ENCODE measurements at places on chromosomes 7 and 10. TPM values are rescaled to one million over a fixed set of nuclear protein-coding genes. Genes with fewer than 3 reads are reported as not detected.

DNA sequence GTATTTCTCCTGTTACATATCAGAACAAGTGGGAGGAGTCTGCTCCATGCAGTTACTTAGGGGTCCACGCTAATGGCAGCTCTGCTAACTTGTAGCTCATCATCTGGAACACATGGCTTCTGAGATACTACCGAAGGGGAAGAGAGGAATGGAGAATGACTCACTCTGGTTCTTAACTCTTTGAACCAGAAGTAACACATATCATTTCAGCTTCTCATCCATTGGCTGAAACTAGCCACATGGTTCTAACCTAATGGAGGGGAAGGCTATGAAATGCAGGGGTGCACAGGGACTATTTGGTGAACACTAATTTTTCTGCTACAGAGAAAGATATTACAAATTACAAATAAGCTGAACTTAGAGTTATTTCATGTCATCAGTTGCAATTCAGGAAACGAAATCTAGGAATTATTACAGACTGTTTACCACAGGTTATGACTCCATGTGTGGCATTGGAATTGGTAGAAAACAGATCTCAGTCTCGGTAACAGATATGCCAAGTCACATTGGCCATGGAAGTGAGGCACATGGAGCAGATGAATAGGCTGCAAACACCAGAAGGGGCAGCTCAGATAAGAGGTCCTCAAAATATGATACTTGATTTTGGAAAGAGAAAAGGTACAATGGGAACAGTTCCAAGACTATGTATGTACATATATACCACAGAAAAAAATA, 9.4 kb upstream of the KAT6B start:
- no peak for DNase-seq

DNA sequence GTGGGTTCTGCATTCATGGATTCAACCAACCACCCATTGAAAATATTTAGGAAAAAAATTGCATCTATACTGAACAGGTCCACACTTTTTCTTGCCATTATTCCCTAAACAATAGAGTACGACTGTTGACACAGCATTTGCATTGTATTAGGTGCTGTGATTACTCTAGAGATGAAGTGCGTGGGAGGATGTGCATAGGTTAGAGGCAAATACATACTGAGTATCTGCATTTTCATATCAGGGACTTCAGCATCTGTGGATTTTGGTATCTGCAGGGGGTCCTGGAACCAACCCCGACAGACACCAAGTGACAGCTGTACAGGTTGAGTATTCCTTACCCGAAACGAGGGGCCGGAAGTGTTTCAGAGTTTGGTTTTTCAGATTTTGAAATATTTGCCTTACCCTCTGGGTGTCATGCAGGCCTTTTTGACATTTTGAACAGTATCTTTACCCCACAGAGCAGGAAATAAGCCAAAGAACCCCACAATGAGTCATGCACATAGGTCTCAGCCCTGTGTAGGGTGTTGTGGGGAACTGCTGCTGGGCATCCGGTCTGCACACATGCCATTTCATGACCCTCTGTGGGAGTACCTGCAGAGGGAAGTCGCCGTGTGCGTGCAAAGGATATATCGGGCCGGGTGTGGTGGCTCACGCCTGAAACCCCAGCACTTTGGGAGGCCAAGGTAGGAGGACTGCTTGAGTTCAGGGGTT, 14.5 kb downstream of the NUDT5 start:
- no peak for DNase-seq

The PTPRN2 gene
- total RNA-seq, result 4.6 TPM

- no peak for DNase-seq
These were observed 23.6 kb downstream of the RBM20 start for GRCh38 chr10:110667620-110668343.

The ATRNL1 gene
- total RNA-seq, result 0.20 TPM

- DNase-seq, result no peak
These were observed 175.0 kb downstream of the OTUD1 start for GRCh38 chr10:23613900-23614299.

DNA sequence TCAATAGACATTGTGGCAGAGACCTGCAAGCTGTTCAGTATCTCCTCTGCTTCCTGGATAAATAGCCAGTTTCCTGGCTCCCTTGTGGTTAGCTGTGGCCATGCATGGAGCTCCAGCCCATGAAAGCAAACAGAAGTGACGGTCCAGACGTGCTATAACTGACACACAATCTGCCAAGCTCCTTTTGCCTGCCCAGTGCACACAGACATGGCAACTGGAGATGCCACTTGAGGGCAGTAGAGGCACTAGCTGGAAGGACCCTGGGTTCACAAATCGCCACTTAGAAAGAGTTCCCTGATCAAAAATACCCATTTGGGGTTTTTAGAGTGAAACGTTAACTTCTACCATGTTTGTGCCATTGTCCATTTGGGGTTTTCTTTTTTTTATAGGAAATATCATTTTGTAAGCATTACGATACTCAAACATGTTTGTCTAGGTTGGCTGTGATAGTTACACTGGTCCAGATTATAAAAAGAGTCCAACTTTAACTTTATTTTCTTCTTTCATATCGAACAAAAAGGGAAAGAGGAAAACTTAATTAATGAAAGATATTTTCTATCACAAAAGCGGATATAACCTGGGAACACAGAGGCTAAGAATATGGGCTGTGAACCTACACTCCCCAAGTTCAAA, 31.3 kb downstream of the KIN start:
- DNase-seq, result peak; percentile 43
